ENCODE measurements at places on chromosomes 6 and 20. TPM values are rescaled to one million over a fixed set of nuclear protein-coding genes. Genes with fewer than 3 reads are reported as not detected.

KIF3B gene
- 46.1 TPM for polyA plus RNA-seq

PI3 gene
- polyA plus RNA-seq: not detected

NRSN1 gene
- polyA plus RNA-seq: 1.1 TPM

CASS4 gene
- 3.6 TPM for polyA plus RNA-seq

C6orf52 gene
- 3.7 TPM for polyA plus RNA-seq

SSTR4 gene
- not detected for polyA plus RNA-seq

SAMD5 gene
- polyA plus RNA-seq: 19.4 TPM

TBX18 gene
- 12.5 TPM for polyA plus RNA-seq

ESR1 gene
- polyA plus RNA-seq: 2.1 TPM

PAK1IP1 gene
- polyA plus RNA-seq: 22.9 TPM

- no peak for DNase-seq
These were observed 9.5 kb upstream of the IGF2R start for GRCh38 chr6:159959165-159959975.

DNA sequence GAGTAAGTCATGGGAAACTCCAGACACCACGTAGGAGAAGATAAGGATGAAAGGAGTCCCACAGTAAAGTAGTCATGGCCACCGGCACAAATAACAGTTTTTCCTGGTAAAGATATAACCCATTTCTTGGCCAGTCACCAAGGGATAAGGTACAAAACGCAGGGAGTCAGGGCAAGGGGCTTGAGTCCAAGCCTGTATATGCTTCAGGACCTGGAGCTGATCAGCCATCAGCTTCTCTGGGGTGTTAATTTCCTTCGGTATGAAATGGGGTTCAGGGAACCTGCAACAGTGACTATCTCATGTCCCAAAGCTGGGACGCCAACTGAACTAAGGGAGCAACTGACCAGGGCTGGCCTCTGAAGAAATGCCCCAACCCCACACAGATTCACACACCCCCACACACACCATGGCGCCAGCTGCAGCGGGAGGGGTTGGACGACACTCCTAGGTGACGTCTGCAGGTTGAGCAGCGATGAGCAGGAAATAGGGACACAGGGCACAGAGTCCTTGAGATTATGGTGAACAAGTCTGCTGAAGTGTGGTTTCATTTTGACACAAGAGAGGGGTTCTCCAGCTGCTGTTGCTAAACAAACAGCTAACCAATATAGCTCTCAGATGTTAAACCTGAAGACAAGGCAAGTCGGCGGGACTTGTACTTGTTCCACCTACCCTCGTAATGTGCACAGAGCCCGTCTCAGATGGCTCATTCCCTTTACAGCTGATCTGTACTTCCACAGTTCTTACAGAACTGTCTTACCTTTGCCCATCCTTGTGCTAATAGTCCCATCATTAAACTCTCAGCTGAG, 7.4 kb upstream of the ADTRP start:
- DNase-seq: no peak

- DNase-seq: peak; percentile 71
These were observed 159.3 kb downstream of the PREX1 start for GRCh38 chr20:48668451-48668946.

DNA sequence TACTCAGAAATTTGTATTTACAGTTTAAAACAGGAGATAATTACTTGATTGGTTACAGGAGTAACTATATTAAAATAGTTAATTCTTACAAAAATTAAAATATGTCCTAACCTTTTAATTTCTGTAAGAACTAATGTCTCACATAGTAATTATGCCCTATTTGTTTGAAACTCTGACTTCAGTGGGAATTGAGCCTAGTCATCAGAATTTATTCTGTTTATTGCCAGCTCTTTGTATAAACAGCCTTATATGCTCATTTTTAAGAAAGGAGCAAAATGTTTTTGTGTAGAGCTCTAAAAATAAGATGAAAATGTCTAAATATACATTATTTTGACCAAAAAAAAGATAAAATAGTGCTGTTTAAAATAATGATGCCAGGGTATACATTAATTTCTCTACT, 21.5 kb downstream of the TRMT11 start:
- DNase-seq: no peak

DNA sequence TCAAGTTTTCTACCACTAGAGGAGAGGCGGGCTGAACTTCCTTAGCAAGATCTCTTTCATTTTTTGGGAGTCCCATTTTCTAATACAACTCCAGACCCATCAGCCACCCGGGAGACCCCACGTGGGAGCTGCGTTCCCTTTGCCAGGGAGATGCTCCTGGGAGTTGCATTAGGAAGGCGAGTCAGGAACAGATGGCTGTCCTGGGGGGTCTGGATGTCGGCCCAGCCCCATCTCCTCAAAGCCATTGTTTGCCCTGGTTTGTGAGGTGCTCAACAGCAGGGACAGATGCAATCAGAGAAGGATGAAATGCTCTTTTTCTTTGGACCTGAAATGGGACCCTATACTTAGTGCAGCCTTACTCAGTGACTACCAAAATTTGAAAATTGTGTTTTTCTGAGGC, 39.4 kb downstream of the CARMIL1 start:
- DNase-seq: no peak

- DNase-seq: no peak
These were observed 1.2 kb downstream of the REV3L start for GRCh38 chr6:111481836-111482187.

DNA sequence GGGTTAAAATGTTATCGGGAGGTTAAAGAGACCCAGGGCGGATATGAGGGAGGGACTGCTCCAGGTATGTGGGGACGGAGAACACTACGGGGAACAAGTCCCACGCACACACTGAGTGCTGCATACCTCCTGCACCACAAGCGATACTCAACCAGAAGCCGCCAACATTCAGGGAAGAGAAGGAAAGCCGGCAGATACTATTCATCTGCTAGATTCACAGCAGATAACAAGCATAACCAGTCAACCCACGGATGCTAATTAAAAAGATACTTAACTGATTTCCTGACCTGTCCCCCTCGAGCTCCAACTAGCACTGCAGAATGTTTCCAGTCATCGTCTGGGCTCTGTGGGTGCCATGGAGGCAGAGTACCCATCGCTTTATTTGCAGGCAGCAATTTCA, 45.1 kb upstream of the RPS6KA2 start:
- no peak for DNase-seq

- no peak for DNase-seq
These were observed 228.6 kb downstream of the KCNQ5 start for GRCh38 chr6:72850469-72850868.

GRCh38 chr6:128242765-128243403, 277.5 kb downstream of the PTPRK start:
- no peak for DNase-seq

DNA sequence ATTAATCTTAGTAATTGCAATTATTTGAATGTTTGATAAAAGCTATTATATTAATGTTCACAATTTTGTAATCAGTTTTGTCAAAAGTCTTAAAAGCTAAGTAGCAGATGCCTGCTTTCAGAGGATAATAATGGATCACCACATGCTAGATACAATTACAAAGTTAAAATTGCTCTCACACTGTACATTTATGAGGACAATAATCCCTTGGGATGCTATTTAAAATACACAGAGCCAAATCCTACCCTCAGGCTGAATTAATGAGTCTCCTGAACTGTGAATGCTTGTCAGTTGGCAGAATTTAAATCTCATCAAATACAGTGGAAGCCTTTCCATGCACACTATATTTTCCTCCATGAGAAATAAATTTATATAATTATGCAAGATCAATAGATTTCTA, 153.3 kb upstream of the SYNCRIP start:
- no peak for DNase-seq

DNA sequence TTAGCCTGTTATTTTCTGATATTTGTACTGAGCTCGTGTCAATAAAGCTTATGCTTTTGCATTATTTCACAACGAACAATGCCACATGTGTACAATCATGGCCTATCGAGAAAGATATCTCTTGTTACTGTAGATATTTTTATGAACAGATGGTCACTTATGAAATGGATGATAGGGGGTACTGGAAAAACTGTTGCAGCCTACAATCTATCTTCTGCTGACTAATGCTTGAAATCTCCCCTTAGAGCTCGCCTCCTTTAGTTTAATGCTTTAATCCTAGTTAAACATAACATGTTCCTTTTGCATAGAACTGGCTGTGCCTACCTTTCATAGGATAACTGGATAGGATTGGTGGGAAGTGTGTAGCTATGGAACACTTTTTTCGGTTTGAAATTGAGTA, 296.2 kb downstream of the FARS2 start:
- DNase-seq: no peak

- peak; percentile 51 for DNase-seq
These were observed 43.1 kb downstream of the SLC17A5 start for GRCh38 chr6:73610444-73611275.

GRCh38 chr20:45036044-45036755, 64.7 kb downstream of the KCNS1 start:
- no peak for DNase-seq

DNA sequence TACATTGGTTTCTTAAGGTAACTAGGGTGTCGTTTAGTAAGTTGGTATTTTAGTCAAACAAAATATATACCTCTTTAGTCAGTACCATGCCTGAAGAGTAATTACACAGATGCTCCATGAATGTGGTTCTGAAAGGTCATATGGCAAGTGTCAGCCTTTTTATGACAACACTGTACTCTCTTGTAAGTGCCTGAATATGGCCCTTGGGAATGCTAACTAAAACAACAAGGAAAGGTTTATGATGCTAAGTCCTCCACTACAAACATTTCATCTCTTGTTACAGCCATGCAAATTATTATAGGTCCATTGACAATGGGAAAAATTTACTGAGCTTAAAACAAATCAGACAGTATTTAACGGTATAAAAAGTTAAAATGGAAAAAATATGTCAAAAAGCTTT, 39.0 kb upstream of the SUPT3H start:
- no peak for DNase-seq

GRCh38 chr6:37536491-37537190, 36.9 kb upstream of the CCDC167 start:
- no peak for DNase-seq

GRCh38 chr6:1901556-1901955, 291.8 kb downstream of the FOXC1 start:
- no peak for DNase-seq

- no peak for DNase-seq
These were observed 8.4 kb upstream of the CBFA2T2 start for GRCh38 chr20:33481431-33481941.

- no peak for DNase-seq
These were observed 1.7 kb downstream of the TNXB start for GRCh38 chr6:32107406-32107805.

DNA sequence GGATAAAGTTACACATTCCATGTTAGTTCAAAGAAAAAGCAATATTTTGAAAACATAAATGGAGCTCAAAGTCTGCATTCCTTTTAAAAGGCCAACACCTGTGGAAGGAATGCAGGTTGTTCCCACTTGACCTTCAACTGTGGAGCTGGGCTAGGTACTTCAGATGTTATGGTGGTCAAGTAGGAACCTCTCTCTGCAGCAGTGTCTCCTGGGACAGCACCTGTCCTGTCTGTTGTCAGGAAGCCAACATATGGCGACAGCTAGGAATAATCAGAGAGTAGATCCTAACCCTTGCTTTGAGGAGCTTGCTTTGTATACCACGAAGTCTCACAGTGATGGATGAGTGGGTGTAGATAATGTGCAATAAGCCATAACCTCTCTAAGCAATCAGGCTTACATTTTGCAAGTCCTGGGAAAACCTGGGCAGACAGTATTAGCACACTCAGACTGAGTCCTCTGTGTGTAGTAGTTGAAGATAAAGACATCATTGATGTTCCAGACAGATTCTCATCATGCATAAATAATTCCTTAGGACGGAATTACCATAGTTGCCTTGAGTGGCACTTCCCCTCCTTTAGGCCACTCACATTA, 347.5 kb downstream of the PRL start:
- no peak for DNase-seq

- no peak for DNase-seq
These were observed 36.7 kb downstream of the KIF6 start for GRCh38 chr6:39688494-39688893.

GRCh38 chr6:3795836-3796718, 44.6 kb upstream of the PXDC1 start:
- DNase-seq: peak; percentile 22

- no peak for DNase-seq
These were observed 2.1 kb downstream of the TFEB start for GRCh38 chr6:41733360-41733706.

DNA sequence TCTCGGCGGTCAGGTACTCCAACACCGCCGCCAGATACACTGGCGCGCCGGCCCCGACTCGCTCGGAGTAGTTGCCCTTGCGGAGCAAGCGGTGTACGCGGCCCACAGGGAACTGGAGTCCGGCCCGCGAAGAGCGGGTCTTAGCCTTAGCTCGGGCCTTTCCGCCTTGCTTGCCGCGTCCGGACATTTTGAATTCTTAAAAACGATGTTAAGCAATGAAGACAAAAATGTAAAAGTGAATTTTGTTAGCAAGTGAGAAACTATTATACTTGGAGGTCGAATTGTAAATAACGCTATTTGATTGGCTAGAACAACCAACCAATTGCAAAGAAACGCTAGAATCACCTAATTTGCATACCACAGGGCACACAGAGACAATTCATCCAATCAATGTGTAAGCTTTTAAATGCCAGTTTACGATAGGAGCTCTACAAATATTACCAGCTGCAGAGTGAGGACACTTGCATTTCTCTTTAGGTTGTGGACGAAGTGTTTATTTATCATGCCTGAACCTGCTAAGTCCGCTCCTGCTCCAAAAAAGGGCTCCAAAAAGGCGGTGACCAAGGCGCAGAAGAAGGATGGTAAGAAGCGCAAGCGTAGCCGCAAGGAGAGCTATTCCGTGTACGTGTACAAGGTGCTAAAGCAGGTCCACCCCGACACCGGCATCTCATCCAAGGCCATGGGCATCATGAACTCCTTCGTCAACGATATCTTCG, 112.0 kb downstream of the HFE start:
- peak; percentile 95 for DNase-seq

DNA sequence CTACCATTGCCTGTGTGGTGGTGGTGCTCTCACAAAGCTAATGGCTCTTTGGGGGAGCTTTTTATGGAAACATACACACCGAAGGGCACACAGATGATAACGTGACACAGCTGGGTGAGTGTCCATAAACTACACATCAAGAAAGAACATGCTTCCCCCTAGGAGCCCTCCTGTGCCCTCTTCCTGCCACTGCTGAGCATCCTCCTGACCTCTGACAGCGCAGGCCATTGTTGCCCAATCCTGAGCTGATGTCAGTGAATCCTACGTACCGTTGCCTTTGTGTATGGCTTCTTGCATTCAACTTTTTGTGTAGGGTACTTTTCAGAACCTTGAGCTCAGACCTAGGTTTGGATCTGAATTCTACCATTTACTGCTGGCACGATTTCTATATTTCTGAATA, 65.8 kb upstream of the SLC22A1 start:
- DNase-seq: no peak

GRCh38 chr6:104682722-104683643, 176.7 kb downstream of the HACE1 start:
- no peak for DNase-seq

GRCh38 chr20:37345339-37346235, at the start of gene SRC:
Gene SRC (plus strand): TSS chr20:37346140. CDS start chr20:37384154, 38,014 bp downstream.
- peak; percentile 55 for DNase-seq

- DNase-seq: no peak
These were observed 104.9 kb downstream of the OGFRL1 start for GRCh38 chr6:71393471-71393870.

Data from left kidney (tissue), 8 donors.